Esophagus squamous epithelium (tissue), 5 donors: ENCODE measurements at places on chromosomes 1 and 21.

DNA sequence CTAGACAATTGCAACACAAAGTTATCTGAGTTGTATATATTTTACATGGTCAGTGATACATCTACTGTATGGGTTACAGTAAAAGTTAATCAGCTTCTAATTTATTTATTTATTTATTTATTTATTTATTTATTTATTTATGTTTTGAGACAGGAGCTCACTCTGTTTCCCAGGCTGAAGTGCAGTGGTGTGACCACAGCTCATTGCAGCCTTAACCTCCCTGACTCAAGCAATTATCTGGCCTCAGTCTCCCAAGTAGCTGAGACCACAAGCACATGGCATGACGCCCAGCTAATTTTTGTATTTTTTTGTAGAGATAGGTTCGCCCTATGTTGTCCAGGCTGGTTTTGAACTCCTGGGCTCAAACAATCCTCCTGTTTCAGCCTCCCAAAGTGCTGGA is 241.6 kb downstream of the PTPRC start:
- DNase-seq: no peak

- no peak for DNase-seq
Observed at GRCh38 chr21:43020177-43020576, 45.8 kb downstream of the PKNOX1 start.

DNA sequence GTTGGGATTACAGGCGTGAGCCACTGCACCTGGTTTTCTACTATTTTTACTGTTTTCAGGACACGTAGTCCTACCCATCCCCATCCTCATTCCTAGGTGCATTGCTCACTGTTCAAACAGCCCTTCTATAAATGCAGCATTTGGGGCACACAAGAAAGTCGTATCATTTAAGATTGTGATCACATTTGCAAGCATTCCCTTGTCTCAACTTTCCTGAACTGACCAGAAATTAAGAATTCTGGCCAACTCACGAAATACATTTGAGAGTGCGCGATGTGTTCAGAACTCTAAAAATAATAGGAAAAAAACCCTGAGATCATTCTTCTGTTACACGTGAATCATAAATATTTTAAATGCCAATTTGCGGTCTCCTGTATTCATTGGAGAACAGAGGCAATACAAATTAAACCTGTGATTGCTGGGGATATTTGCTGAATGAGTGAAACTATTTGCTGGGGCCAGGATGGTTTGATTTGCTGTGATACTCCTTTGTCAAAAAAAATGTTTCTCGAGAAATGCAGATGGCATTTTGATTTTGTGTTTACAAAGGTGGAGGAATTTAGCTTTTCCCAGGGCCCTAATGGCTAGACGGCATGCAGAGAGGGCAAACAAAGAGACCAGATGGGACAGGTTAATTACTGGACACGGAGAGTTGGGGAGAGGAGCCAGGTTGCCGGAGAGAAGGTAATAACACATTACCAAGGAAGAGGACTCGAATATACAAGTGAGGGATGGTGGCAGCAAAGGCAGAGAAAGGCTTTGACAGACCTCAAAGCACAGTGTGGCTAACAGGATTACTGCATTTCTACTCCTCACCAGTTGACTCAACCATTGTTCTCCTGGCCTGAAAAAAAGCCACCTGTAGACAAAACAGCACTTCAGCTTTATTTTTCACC is 38.4 kb downstream of the STPG1 start:
- DNase-seq: no peak

GRCh38 chr1:16882986-16883385 is 12.8 kb upstream of the RNU1-2 start:
- no peak for DNase-seq

DNA sequence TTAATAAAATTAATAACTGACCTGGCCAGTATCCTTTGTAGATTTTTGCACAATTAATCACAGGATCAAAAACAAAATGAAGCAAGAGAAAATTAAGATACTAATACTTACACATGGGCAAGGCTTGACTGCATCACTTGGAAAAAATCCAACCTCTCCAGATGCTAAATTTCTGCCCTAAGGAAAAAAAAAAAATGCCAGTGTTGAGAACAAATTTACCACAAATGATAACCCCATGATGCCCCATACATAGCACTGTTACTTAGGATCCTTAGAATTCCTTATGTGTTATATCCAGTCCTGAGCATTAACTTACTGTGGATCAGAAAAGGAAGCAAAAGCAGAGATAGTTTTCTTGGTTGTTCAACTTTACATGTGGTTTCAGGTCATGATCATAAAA is 347.5 kb downstream of the VAV3 start:
- DNase-seq: no peak

DNA sequence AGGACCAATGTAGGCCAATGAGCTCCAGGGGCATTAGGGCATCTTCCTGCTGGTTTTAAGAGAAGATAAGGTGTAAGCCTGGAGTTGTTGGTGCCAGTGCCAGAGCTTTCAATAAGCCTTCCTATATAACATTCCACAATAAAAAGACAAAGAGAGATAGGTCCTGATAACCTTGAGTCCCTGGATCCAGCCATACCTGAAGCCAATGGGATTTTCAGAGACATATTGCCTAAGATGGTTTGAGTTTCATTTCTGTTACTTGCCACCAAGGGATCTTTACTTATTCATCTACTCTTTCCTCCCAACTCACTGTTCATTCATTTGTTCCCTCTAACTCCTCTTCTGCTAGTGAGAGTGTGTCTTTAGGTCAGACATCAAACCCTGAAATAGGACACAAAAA is 68.8 kb upstream of the CAPZB start:
- no peak for DNase-seq
